ENCODE measurements at places on chromosomes 1 and 21.
A peak's percentile ranks its signal among the peaks of the same experiment; 100 is the strongest.

- H3K4me3 ChIP-seq = no peak overlapping the region
- no peak for DNase-seq
- no peaks in the 10 kb centered on the region for H3K4me1 ChIP-seq
- H3K36me3 ChIP-seq = no peaks in the 10 kb centered on the region
- H3K27ac ChIP-seq = no peak overlapping the region
These were observed 4.8 kb downstream of the OVGP1 start for GRCh38 chr1:111422546-111423391.

DNA sequence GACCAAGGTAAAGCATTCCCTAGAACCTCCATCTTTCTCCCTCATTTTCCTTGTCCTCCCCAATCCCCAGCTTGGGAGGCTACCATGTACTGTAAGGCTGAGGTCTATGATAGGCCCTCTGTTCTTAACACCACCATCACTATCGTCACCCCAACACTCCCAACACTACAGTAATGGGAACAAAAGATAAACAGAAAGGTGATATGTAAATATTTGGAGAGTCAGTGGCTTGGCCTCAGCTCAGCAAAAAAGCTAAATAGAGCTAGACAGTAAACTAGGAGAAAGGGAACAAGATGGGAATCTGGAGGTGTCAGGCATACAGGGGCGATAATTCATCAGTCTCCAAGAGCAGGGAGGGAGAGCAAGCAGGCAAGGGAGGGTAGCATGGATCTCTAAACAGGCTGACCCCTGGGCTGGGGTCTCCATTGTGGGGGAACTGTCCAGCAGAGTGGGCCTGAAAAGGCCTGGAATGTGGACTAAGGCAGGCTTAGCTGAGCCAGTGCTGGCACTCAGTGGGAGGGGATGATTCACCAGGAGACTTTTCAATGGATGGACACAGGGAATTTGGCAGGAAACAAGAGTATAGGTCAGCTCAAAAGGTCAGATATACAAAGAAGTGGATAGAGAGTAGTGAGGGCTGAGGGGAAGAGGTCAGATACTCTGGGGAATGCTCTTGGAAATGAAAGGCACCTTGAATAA, 6.7 kb downstream of the WNT2B start:
- no peak for DNase-seq
- no peak overlapping the region for H3K4me3 ChIP-seq
- no peak overlapping the region for H3K27ac ChIP-seq
- H3K27me3 ChIP-seq = peaks cover 7% of the 10 kb centered on the region
- peaks cover 46% of the 10 kb centered on the region for H3K4me1 ChIP-seq

DNA sequence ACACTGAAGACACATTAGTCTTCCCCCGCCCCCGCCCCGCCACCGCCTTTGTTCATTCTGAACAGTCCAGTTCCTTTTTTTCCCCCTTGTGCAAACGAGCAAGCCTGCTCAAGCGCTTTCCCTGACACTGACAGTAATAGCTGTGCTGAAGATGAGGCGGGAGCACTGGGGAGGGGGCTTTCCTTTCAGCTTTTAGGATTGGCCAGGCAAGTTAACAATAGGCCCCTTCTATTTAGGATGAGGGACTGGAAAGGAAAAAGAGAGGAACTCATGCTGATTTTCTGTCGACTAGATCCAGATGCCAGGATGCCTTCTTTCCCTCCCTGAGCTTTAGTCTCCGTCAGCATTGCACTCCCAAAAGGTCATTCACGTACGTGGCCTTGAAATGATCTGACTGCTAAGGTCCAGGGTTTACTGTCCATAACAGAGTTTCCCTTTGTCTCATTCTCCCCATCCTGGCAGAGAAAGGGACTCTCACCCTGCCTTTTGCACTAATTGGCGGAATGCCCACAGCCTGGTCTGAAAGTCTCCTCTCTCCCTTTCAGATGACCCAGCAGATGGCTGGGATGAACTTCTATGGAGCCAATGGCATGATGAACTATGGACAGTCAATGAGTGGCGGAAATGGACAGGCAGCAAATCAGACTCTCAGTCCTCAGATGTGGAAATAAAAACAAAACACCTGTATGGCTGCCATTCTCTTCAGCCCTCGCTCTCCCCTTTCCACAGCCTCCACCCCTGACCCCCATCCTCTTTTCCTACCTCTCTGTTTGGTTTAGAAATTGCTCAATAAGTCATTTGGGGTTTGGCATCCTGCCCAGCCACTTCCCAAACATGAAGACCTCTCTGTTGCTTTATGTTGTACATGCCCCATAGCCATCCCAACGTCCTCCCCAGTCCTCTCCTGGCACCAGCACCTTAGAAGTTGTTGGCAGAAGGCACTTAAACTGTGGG, 28.6 kb upstream of the ZFP69B start:
- H3K36me3 ChIP-seq = peaks cover 20% of the 10 kb centered on the region
- DNase-seq = no peak
- H3K27ac ChIP-seq = peak overlapping the region; percentile 45

DNA sequence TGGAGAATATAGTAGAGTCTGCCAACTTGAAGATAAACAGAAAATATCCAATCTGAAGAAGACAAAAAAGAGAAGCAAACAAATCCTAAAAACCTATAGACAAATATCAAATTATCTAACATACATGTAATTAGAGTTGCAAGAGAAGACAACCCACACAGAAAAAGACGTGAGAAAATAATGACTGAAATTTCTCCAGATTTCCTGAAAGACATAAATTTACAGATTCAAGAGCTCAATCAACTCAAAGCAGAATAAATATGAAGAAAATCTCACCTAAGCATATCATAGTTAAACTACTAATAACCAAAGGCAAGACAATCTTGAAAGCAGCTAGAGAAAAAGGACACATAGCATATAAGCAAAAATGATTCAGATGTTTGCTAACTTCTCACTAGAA, 261.2 kb upstream of the NFIA start:
- no peak overlapping the region for H3K27ac ChIP-seq
- no peak for DNase-seq
- no peak overlapping the region for H3K4me3 ChIP-seq
- H3K27me3 ChIP-seq = no peaks in the 10 kb centered on the region
- H3K4me1 ChIP-seq = peaks cover 20% of the 10 kb centered on the region

DNA sequence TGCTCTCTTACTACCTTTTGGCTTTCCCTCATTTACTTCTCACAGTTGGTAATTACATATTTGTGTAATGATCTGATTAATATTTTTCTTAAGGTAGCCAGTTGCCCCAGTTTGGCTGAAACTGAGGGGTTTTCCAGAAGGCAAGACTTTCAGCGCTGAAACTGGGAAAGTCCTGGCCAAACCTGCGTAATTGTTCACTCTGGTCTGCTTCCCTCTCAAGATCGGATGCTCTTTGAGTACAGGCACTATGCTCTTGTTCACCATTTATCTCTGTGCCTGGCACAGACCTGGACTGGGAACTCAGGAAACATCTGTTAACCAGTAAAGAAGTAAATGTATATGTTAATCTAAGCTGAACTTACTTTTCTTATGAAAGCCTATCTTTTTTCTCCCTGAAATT, 209.6 kb upstream of the HOOK1 start:
- peak overlapping the region; percentile 45 for H3K27ac ChIP-seq
- H3K36me3 ChIP-seq = peaks cover 27% of the 10 kb centered on the region
- no peaks in the 10 kb centered on the region for H3K27me3 ChIP-seq
- peaks cover 18% of the 10 kb centered on the region for H3K4me1 ChIP-seq
- DNase-seq = no peak
- no peak overlapping the region for H3K4me3 ChIP-seq

DNA sequence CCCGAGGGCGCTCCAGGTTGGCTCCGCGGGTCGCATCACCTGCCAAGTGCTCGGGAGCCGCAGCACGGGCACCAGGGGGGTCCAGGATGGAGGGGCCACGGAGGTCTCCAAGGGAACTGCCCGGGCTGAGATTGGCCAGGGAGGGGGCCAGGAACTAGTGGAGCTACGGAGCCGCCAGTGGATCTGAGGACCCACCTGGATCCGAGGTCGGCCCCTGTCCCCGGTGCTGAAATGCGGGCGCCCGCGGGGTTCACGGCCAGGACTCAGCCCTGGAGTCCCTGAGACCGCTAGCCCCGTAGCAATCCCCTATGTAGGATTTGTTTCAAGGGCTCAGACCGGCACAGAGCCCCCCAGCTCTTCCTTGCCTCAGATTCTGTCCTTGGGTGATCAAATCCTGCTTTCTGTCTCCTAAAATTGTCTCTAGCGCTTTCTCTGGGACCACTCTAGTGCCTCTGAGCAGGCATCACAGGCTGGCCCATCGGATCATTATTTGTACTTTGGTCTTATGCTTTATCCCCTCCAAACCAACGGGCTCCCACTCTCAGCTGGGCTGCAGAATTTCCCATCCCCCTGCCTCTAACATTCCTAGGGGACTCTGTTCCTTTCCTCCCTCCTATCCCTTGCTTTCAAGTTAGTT, 27.3 kb downstream of the KIAA2013 start:
- H3K27ac ChIP-seq = no peak overlapping the region
- H3K36me3 ChIP-seq = no peaks in the 10 kb centered on the region
- H3K4me3 ChIP-seq = no peak overlapping the region
- H3K27me3 ChIP-seq = peaks cover 45% of the 10 kb centered on the region
- peak; percentile 64 for DNase-seq

- H3K4me3 ChIP-seq = no peak overlapping the region
- H3K27ac ChIP-seq = no peak overlapping the region
- no peak for DNase-seq
- no peaks in the 10 kb centered on the region for H3K4me1 ChIP-seq
- H3K27me3 ChIP-seq = peaks cover 10% of the 10 kb centered on the region
These were observed 21.8 kb upstream of the RIMKLA start for GRCh38 chr1:42358791-42359190.

DNA sequence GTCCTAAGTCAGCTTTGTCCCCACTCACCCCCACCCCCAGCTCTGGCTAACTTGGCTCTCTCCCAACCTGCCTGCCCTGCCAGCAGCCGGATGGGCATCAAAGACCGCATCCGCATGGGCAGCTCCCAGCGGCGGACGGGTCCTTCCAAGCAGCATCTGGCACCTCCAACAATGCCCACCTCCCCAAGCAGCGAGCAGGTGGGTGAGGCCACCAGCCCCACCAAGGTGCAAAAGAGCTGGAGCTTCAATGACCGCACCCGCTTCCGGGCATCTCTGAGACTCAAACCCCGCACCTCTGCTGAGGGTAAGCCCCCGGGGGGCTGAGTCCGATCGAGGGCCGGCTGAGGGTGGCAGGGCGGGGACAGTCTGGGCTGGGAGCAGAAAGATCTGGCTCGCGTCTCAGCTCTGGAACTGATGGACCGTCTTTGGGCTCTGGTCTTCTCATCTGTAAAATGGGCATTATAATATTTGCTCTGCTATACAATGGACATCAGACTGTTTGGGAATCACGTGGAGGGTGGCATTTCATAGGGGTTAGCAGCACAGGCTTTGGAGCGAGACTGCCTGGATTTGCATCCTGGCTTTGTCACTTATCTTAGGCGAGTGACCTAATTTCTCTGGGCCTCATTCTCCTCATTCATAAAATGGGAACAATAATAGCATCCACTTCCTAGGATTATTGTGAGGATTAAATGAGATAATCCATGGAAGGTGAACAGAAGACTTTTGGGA, 31.0 kb downstream of the CITED4 start:
- no peaks in the 10 kb centered on the region for H3K27me3 ChIP-seq
- DNase-seq = no peak
- no peak overlapping the region for H3K27ac ChIP-seq
- no peaks in the 10 kb centered on the region for H3K36me3 ChIP-seq

Data from mesothelial cell of epicardium (in vitro differentiated cells).